ENCODE measurements at places on chromosomes 7 and 10.

DNA sequence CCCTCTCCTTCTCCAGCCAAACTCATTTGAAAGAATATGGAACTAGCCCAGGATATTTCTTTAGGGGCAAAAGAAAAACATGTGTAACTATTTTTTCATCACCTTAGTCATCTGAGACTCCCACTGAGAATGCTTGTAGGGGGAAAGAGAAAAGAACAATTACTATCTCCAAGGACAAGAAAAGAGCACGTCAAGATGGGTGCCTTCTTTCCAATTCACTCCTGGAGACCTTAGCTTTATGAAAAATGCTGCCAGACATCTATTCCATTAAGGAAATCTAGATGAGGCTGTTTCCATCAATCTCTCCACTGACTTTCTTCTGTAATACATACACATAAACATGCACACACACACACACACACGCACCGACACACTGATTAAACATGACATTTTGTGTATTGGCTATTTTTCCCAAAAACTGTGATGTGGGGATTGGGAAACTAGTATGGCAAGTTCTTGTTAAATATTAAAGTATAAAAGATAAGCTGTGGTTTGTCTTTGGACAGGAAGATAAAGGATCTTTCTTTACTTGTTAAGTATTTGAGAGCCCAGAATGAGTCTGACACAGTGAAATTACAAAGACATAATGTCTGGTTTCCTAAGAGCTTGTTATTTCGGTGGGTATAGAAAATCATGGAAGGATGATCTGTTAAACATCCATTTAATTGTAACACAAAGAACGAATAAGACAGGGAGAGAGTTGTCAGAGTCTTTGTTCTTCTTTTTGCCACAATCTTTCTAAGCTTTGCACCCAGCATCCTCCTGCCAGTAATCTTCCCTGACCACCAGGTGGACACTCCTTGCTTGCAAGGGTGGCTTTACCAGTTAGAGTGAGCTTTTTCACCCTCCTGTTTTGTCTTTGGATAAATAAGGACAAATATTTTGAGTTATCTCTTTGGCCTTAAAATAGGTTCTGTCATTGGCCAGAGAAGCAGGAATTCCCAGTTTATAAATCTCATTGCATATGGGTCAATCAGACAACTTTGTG lies 177.3 kb upstream of the TMEM72 start:
- DNase-seq, result no peak

- no peak for DNase-seq
Measured at GRCh38 chr10:89118091-89118490, 89.0 kb downstream of the CH25H start.

DNA sequence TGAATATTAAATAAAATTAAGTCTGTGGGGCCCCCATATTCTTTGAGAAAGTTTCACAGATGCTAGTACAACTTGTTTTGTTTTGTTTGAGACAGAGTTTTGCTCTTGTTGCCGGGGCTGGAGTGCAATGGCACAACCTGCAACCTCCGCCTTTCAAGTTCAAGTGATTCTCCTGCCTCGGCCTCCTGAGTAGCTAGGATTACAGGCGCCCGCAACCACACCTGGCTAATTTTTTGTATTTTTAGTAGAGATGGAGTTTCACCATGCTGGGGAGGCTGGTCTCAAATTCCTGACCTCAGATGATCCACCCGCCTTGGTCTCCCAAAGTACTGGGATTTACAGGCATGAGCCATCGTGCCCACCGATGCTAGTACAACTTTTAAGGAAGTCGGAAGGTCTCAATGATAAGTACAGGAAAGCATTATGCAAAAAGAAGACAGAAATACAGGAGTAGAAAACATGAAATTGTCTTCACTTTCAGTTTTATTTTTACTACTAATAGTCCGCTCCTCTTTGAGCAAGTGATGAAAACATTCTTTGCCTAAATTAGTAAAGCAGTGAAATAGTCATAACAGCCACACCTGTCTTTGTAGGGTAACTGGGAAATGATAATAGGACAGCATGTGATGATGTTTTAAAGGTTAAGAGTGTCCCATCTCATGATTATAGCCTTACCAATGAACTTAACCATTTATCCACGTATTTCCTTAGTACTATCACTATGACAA lies 147.5 kb downstream of the SEMA3D start:
- no peak for DNase-seq

DNA sequence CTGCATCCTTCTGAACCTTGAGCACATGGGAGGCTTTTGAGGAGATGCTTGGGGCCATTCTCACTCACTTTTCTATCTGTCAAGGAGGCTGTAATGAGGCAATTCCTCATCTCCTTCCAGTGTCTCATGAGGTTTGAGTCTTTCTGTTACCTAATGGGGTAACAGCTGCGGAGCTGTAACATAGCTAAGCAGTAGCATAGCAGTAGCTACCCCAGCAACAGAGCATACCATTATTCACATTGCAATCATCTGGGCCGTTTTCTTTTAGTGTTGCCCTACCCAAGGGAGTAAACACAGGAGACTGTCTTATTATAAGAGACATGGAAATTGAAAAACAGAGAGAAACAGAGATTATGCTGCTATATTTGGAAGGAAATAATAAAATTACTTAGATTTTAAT lies 68.7 kb downstream of the AKR1D1 start:
- DNase-seq, result no peak
